ENCODE measurements at places on chromosomes 11 and 22.
A peak's percentile ranks its signal among the peaks of the same experiment; 100 is the strongest.

- no peak for DNase-seq
Observed at GRCh38 chr22:35995772-35996171, 32.9 kb downstream of the RBFOX2 start.

DNA sequence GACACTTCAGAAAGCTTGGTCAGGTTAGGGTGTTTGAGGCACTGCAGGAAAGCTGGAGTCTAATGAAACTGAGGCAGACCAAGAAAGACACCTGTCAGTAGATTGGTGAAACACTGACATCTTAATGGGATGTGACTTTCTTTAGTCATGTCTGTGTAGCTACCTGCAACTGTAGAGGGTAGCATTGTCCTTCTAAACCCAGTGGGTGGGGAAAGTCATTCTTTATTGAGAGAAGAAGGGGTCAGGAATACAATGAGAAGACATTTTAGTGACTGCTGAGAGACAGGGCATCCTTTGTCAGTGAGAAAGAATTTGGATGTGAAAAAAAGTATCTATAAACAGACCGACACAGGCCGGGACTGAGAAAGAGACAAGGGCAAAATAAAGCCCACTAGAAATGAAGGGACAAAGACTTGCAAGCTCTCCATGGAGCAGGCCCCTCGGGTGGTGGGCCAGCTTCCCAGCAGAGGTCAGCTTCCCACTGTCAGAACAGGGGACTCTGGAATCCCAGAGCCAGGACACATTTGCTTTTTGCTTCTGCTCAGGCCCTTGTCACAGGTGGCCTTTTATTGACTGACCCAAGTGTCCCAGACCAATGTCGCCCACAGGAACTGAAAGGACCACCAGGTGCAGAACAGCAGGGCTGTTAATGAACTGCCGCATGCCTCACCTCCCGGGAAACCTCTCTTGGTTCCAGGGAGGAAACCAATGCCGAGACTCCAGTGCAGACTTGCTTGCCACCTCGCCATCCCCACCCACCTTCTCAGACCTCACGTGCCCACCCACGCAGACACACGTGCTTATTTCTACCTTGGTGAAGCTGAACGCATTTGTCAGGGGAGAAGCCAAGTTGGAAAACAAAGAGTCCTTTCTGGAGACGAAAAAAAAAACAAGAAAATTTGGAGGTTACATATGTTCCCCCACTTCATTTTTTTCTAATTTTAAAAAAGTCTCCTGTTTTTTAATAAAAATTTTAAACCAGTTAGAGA is 212.8 kb downstream of the TENM4 start:
- no peak for DNase-seq

- peak; percentile 40 for DNase-seq
Observed at GRCh38 chr11:288478-289397, at the start of gene PGGHG. Gene PGGHG (plus strand): TSS chr11:289126. CDS start chr11:289817, 691 bp downstream.

- no peak for DNase-seq
Observed at GRCh38 chr11:130629039-130629438, 180.6 kb downstream of the ADAMTS15 start.

DNA sequence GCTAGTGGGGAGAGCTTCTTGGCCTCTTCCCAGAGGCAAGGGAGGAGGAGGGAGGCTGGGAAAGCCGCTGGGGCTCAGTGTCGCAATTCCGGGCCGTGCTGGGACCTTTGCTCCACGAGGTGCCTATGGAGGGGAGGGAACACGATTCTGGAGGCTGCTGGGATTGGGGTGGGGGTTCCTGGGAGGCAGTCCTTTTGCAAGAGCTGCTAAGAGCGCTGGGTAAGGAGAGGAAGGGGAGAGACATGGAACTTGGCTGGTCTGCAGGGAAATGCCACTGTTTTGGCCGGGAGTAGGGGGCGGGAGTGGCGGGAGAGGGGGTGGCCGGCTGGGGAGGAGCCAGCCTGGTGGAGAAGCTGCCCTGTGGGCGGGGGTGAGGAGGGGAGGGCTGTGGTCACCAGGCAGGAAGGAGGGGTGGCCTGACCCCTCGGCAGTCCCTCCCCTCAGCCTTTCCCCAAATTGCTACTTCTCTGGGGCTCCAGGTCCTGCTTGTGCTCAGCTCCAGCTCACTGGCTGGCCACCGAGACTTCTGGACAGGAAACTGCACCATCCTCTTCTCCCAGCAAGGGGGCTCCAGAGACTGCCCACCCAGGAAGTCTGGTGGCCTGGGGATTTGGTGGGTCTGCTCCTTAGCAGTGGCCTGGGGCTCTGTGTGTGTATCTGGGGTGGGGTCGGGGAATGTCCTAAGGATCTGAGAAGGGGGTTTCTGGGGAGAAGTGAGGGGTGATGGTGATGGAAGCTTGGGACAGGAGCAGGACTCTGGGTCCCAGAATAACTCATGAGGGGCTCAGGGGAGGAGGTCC is at the start of gene NR1H3:
Gene NR1H3, plus strand, starts transcription at position 480 of the 800 bp plus-strand sequence. CDS start 1,221 bp downstream, outside the sequence.
- peak; percentile 45 for DNase-seq
